ENCODE measurements at places on chromosomes 5 and 9.

- no peak for DNase-seq
These were observed 32.6 kb upstream of the ACOT12 start for GRCh38 chr5:81426359-81427030.

DNA sequence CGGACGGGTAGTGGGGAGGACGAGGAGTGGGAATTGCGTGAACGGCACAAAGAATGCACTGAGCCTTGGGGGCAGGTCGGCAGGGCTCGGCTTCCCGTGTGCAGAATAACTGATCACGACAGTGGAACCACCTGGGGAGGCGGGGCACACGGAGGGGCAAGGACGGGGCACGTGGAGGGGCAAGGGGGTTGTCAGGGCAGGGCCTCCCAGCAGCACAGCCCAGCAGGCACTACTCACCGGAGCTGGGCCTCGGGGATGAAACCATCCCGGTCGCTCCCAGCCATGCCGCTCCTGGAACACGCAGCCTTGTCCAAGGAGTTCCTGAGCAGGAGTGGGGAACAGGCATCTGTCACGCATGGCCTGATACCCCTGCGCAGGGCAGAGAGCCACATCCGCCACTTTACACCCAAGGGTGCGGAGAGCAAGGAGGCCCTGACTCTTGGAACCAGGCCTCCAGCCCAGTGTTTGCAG lies 33.4 kb downstream of the SARDH start:
- no peak for DNase-seq

GRCh38 chr9:77793849-77794248 lies 145.7 kb upstream of the GNA14 start:
- DNase-seq, result no peak

DNA sequence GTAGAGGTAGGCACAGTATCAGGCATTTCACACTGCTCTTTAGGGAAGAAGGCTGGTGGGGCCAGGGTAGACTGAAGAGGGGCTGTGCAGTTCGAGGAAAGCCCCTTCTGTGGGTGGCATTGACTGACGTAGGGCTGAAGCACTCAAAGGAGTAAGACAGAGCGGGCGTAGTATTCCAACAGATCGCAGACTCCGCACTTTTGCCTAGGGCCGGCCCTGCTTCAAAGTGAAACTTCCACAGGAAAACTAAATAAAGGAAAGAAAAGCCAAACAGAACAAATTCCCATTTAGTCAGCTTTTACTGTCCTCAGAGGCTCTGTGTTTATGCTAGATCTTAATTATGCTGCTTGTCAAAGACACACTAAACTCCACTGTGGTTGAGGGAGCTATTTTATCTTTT lies 493.0 kb upstream of the WWC1 start:
- DNase-seq, result no peak

GRCh38 chr9:18009902-18010301 lies 431.0 kb downstream of the SH3GL2 start:
- no peak for DNase-seq

DNA sequence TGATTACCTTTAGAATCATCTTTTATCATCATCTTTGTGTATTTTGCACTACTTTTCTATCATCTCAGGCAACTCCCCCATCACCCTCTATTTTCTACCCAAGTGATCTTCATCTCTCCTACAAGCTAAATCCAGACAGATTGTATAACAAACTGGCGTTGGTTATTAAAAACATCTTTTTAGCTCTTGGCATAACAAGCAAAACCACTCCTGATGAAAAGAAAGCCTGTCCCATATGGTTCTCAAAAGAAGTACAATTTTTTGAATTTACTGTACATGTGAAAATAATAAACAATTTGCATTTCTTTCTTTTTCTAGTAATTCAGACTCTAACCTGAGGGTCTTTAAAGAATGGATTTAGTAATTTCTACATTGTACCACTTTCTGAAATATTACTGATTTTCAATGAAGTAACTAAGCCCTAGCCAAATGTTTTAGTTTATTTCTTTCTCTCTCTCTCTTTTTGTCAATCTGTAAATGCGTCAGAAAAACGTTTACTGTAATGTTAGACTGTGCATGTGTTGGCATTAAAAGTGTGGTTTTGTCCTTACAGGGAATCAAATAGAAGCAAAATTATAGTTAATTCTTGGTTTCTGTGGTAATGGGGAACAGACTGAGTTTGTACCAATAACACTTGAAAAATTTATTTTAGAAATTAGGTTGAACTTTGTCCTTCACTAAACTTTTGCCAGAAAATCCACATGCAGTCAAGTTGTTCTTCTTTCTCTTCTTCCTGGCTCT lies 52.5 kb upstream of the RPS23 start:
- no peak for DNase-seq

DNA sequence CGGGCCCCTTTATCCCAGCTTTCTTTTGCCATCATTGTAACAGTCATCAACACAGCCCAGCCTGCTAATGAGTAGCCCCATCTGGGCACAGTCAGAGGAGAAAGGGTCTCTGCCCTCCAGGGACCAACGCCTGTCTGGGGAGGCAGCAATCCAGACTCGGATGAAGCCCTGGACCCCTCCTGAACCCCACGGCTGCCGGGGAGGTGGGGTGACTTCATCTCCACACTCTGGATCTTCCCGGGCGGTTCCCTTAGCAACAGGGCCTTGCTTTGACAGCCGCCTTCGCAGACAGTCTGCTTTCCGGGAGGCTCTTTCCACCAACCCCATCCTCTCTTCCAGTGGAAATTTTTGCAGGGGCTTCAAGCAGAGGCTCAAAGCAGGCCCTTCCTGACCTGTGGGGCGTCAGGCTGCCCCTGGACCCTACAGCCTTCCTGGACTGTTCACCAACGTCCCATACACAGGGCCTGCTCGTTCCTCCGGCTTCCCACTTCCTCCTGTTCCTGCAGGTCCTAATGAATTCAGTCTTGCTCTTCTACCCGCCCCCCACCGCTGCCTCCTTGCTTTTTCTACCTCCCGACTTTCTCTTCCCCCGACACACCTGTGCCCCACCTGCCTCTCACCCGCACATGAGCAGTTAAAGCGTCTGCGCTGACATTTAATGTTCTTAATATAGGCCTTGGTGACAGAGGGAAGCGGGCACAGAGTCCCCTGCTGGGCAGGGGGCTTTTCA lies 161.7 kb upstream of the MVB12B start:
- no peak for DNase-seq

GRCh38 chr9:81543695-81544094 lies 145.7 kb downstream of the TLE1 start:
- DNase-seq, result no peak

GRCh38 chr5:56557198-56557597 lies 258.2 kb upstream of the MAP3K1 start:
- DNase-seq, result no peak

DNA sequence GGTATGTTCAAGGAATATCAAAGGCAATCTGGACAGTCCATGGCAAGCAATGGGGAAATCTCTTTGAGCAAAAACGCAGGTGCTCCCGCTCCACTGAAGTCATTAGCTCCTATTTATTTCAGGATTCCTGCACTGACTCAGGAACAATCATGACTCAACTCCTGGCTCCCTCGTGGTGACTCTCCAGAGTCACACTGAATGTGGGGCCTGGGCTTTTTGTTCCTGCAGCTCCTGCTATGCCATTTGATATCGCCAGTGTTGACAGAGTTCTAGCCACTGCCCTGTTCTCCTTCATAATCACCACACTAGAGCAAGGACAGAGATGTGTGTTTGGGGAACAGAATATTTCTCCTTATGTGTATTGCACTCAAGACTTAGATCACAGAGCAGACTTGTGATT lies 187.2 kb upstream of the ZNF462 start:
- DNase-seq, result no peak

GRCh38 chr5:111676466-111676865 lies 80.5 kb downstream of the NREP start:
- DNase-seq, result no peak

- no peak for DNase-seq
These were observed 164.9 kb downstream of the SEMA6A start for GRCh38 chr5:116409591-116410296.

GRCh38 chr5:103036601-103037000 lies 83.3 kb downstream of the GIN1 start:
- no peak for DNase-seq

DNA sequence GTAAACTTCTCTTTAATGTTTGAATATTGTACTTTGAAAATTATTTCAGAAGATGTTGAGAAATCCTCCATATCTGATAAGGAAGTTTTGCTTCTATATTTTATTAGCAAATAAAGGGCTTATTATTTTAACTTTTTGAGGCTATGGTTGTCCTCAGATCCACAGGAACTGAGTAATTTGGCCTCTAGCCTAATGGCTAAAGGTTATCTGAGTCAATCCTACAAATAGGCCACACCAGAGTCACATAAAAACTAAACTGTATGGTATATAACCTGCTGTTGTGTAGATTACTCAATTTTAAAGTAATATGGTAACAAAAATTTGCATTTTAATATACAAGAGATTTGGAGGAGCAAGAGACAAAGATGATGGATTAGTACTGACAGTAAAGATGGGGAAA lies 549.2 kb upstream of the GRAMD2B start:
- no peak for DNase-seq

DNA sequence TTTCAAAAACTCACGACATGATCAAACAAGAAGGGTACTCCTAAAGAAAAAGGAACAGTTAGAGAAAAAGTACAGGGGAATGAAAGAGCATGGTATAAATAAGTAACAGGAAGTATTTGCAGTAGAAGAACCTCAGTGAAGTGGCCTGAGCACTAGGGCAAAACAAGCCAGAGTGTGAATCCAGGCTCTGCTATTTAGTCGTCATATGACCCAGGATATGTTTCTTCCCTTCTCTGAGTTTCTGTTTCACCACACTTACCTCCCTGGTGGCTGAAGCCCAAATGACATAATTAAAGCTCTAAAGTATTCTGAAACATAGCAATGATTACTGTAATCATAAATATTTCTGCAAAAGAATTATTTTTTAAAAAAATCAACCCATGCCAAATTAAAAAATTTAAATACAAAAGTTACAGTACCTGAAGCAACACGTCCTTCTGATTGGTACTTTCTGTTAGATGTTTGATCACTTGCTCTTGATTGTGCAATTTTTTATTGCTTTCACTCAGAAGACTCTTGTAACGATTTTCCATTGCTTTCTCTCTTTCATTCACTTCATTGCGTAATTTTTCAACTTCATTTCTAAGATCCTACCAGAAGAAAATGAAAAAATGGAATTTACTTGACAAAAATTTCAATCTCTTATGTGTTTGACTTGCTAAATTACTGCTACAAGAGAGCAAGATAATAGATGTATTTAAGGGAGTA lies 88.9 kb downstream of the CDK5RAP2 start:
- no peak for DNase-seq

DNA sequence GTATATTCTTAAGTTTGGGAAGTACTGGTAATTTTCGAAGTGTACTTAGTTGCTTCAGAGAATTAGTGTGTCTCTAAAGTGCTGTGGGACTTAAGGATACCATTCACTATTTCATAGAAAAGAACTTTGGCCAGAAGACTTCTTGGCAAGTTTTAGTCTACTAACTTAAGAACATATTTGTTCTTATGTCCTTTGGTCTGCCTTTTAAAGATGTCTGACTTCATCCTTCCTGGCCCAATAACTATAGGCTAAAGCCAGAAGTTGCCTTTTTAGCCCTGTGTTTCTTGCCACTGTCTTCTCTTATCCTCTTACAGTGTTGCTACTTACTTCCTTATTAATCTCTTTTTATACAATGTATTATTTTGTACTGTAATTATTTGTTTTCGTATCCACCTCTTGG lies 6.3 kb downstream of the RBM27 start:
- DNase-seq, result no peak
